Left hindlimb (tissue), 1 donor: ENCODE measurements at places on chromosomes 4 and X.
A peak's percentile ranks its signal among the peaks of the same experiment; 100 is the strongest.

DNA sequence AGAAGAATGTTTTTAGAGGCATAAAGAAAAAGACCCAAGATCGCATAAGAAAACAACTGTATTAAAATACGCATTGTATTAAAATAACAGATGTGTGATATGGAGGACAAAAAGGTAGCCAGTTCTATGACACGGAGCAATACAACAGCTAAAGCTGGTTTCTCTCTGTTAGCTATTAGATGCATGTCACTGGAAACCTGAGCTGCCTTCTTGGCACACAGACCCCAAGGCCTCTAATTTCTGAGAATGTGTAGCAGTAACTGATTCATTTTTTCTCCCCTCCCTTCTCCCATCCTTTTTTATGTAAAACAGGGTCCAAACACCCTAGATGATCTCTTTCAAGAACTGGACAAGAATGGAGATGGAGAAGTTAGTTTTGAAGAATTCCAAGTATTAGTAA lies 4.1 kb downstream of the S100G start:
- DNase-seq = no peak

DNA sequence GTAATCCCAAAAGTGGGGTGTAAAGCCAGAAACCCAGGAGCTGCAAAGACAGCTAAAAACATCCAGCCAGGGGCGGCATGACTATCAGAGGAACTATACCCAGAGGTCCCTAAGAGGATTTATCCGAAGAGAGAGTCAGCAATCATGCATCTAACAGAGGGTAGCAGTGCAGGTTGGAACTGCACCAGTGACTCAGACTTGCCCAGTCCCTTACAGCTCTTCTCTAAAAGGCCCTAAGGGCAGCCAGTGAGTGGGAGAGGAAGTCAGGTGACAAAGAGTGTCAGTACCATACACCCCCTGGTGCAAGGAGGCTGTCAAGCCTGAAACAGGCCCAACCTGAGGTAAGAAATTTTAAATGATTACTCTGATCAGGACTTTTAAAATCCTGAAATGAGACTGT lies 88.1 kb downstream of the CAMK2D start:
- DNase-seq = no peak

DNA sequence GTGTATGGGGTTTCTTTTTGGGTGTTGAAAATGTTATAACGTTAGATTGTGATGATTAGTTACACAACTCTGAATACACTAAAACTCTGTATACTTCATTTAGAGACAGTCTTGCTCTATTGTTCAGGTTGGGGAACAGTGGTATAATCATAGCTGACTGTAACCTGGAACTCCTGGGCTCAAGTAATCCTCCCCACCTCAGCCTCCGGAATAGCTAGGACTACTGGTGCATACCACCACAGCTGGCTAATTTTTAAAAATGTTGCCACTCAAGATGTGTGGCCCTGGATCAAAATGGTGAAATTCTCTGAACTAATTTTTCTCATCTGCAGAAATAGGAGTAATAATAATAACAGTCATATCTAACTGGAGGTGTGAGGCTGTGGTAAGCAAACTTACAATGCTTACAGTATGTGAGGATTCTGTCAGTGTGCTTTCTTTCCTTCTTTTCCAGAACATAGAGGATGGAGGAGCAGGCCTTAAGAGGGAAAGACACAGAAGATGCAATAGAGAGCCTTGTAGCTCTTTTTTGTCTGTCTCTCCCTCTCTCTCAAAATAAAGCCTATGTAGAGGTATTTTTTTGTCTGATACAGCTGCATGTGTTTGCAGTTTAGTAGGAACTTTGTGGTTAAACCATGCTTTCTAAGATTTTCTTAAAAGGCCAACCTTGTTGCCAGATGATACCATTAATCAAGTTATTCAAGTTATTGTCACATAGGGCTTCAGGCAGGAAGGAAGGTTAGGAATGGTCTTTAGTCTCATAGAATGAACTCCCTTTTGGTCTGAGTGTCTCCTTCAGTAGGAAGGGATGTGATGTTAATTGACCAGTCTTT lies 7.5 kb downstream of the ADD1 start:
- no peak for DNase-seq

DNA sequence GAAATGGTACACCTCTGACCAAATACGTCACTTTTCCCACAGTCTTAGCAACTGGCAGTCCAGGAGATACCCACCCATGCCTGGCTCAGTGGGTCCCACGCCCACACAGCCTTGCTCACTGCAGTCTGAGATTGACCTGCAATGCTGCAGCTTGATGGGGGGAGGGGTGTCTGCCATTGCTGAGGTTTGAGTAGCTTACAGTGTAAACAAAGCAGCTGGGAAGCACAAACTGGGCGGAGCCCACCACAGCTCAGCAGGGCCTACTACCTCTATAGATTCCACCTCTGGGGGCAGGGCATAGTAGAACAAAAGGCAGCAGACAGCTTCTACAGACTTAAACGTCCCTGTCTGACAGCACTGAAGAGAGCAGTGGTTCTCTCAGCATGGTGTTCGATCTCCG lies 52.7 kb downstream of the AMER1 start:
- DNase-seq = no peak

DNA sequence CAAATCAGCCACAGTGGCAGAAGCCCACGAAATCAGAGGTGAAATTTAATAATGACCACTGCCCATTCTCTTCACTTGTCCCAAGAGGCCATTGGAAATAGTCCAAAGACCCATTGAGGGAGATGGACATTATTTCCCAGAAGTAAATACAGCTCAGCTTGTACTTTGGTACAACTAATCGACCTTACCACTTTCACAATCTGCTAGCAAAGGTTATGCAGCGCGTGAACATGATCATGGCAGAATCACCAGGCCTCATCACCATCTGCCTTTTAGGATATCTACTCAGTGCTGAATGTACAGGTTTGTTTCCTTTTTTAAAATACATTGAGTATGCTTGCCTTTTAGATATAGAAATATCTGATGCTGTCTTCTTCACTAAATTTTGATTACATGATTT lies at the start of gene F9:
TSS of gene F9 (plus strand) at position 190 of the 400 bp plus-strand sequence. CDS start at position 216, 26 bp downstream.
- no peak for DNase-seq

GRCh38 chrX:95764972-95765451 lies 919.6 kb upstream of the DIAPH2 start:
- DNase-seq = no peak

DNA sequence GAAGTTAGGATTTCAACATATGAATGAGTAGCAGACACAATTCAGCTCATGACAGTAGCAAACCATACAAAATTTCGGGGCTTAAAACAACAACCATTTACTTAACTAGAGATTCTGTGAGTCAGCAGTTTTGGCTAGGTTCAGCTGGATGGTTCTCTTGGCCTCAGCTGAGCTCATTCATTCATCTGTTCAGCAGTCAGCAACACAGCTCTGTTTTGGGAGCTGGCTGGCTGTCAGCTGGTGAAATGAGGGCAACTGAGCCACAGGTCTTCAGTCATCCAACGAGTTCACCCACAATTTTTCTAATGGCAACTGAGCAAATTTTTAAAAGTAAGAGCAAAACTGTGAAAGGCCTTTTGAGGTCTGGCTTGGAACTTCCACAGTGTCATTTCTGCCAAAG lies 2005.1 kb upstream of the AGA start:
- DNase-seq = peak; percentile 53

GRCh38 chr4:163587867-163588266 lies 93.4 kb downstream of the TMA16 start:
- no peak for DNase-seq

- DNase-seq = no peak
Measured at GRCh38 chrX:150926304-150926703, 27.8 kb upstream of the CD99L2 start.

- no peak for DNase-seq
Measured at GRCh38 chrX:68286076-68286475, 147.2 kb downstream of the OPHN1 start.

GRCh38 chr4:4248885-4249203 lies 821 bp upstream of the TMEM128 start:
- DNase-seq = no peak

DNA sequence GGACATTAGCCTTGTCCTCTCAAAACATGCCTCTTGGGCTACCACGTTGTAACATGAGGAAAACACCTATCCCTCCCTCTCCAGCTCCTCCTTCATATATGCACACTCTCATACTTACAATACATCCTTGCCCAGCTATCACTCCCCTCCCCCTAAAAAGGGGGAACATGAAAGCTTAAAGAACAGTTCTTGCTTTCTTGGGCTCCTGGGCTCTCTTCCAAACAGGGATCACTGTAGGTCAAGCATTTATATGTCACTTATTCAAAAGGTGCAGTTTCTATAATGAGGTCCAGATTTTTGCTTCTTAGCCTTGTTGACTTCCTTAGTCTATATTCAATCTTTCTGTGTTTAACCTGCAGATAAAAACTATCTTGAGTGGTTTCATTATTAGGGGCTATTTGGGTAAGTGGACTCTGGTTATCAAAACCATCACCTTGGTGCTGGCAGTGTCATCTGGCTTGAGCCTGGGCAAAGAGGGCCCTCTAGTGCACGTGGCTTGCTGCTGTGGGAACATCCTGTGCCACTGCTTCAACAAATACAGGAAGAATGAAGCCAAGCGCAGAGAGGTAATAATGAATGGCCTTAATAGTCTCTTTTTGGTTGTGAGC lies 119.4 kb downstream of the AKAP4 start:
- no peak for DNase-seq

DNA sequence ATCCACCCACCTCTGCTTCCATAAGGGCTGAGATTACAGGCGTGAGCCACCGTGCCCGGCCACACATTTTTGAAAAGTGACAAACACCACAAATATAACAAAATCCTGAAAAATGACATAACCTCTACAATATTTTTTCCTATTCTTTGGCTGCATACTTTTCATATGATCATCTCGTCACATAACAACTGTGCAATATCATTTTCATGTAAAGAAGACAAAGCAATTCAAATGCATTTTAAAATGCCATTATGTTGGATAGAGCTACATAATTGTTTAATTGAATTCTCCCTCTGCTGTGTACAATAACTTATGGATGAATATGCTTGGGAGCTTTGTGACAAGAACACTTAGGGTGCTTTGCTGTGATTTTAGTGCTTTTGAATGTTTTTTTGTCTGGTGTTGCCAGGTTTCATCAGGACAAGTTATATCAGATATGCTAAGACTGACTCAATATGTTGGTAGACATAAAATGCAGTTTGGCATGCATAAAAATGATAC lies 132.9 kb downstream of the CHIC2 start:
- DNase-seq = no peak

DNA sequence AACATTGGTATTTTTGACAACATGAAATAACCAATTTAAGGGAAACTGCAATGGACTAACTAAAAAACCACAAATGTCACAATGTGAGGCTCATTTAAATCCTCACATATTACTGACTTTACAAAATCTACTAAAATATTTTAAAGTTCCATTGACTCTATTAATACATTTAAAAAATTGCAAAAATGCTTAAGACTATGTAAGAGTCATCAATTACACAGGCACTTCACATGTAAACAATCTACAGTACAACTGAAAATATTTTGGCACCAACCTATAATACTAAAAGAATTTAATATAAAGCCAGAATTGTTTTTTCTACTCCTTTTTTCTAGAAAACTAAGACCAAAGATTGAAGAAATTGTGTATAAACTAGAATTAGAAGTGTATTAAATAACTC lies 76.8 kb upstream of the RBMXL3 start:
- DNase-seq = no peak

DNA sequence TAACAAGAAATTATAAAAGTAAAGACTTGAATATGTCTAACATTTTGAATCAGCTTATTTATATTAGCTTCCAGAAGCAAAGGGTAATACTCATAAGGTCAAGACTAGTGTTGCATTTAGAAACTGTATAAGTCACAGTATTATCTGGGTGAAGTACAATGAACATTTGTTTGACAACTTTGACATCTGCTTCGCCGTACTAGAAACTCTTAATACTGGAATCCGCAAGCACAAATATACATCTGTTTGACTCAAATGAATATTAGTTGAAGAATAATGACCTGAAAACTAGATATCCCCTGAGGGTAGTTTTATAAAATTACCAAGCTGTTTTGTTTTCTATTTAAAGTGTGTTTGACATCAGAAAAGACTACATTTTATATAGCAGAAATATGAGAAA lies 135.4 kb upstream of the ATOH1 start:
- DNase-seq = no peak

- no peak for DNase-seq
Measured at GRCh38 chrX:3295731-3296130, 50.7 kb downstream of the MXRA5 start.

DNA sequence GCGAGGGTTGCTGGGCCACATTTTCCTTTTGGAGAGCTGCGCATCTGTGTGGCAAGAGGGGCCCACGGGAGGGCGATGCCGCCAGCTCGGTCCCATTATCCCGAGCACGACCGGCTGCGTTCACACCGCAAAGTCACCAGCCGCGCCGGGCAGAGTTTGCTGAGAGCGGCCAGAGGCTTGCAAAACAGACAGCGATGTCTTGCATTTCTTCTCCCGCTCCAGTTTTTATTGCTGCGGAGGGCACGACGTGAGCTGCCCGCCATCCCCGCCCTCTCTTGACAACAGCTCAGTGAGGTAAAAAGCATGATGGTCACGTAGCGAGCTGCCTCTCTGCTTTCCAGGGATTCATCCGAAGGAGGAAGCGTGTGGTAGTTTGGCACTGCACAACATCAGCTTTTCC lies 102.1 kb upstream of the TENM3 start:
- peak; percentile 52 for DNase-seq

GRCh38 chrX:139974471-139974870 lies 9.2 kb upstream of the CXorf66 start:
- DNase-seq = no peak

- peak; percentile 22 for DNase-seq
Measured at GRCh38 chr4:3256230-3257102, 7.5 kb downstream of the MSANTD1 start.

GRCh38 chrX:1851527-1851926 lies 236.7 kb downstream of the ASMT start:
- no peak for DNase-seq

DNA sequence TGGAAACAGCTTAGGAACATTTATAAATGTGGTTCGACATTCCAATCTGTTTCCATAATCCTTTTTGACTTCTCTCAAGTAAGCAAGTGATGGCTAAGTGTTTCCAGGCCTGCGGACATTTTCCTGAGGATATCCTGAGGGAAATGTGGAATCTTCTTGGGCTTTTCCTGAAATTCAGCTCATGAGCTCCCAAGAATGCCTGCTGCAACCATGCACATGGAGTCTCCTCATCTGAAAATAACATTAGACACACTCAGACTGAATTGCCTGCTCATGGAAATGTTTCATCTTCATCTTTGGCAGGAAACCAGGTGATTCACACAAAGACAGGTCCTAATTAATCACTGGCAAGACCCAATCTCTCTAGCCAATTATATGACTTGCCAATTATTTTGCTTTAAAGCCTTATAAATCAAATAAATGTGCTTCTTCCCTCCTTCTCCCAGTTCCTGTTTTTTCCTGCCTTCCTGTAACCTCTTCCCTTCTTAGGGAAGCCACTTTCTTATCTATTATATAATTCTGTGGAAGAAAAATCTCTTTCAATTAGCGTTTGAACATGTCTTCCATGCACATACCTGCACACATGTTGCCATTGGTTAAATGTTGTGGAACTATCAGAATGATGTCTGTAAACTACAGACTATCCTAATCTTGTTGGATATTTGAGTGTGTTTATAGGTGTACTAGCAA lies 104.6 kb upstream of the MXRA5 start:
- peak; percentile 45 for DNase-seq

- DNase-seq = no peak
Measured at GRCh38 chr4:68734095-68734494, 63.6 kb upstream of the UGT2B15 start.

- no peak for DNase-seq
Measured at GRCh38 chrX:78327370-78328086, at the start of gene CYSLTR1. Gene CYSLTR1 (minus strand): TSS chrX:78327611. CDS start chrX:78273746, 53,865 bp downstream.
